ENCODE measurements at places on chromosomes 12 and 14.

- no peak for DNase-seq
These were observed 3.0 kb upstream of the PPP1CC start for GRCh38 chr12:110745542-110746284.

- no peak for DNase-seq
These were observed 71.1 kb upstream of the SOX5 start for GRCh38 chr12:24020397-24021163.

GRCh38 chr12:15752785-15753184, 36.4 kb downstream of the EPS8 start:
- DNase-seq: no peak

GRCh38 chr12:113744802-113745395, 221.2 kb downstream of the RBM19 start:
- DNase-seq: peak; percentile 89

DNA sequence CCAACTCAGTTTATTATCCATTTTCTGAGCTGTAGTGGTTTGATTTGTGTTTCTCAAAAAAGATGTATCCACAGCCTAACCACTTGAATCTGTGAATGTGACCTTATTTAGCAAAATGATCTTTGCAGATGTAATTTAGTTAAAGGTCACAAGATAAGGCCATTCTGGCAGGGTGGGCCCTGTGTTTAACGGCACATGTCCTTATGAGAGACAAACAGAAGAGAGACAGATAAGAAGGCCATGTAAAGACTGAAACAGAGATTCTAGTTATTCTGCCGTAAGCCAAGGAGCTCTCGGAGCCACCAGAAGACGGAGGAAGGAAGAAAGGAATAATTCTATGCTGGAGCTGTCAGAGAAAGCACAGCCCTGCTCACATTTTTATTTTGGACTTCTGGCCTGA, 374.2 kb downstream of the PRKD1 start:
- peak; percentile 2 for DNase-seq

- no peak for DNase-seq
These were observed 25.3 kb downstream of the PHLDA1 start for GRCh38 chr12:76006028-76006925.

DNA sequence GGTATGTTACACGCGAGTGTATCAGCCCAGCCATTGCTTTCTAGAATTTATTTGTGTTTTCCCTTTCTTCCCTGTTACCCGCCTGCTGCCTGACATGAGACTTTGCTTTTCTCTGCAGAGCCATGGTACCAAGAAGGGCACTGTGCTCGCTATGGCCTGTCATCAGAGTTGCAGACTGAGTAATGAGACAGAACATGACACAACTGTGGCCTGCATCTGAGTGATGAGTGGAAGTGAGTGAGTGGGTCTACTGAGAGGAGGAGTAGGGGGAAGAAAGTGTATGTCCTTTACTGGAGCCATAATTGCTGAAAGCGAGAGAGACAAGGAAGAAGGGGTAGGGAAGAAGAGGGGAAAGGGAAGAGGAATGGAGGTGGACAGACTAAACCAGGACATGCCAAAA, 2.9 kb downstream of the RILPL1 start:
- no peak for DNase-seq

GRCh38 chr14:55762595-55763232, 182.7 kb downstream of the KTN1 start:
- DNase-seq: no peak

DNA sequence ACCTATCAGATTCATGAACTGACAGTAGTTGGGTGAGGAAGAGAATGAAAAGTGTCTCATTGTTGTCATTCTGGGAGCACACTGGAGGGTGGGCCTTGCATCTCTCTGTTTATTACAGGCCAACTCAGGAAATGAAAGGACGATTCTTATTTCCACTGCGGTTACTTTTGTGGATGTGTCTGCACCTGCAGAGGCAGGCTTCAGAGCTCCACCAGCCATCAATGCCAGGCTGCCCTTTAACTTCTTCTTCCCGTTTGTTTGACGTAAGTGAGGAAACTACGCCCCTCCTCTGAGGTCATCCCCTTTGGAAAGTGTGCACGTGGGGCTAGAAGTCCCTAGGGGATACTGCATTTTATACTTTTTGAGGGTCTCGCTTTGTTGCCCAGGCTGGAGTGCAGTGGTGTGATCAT, 33.7 kb downstream of the TCTN1 start:
- no peak for DNase-seq

DNA sequence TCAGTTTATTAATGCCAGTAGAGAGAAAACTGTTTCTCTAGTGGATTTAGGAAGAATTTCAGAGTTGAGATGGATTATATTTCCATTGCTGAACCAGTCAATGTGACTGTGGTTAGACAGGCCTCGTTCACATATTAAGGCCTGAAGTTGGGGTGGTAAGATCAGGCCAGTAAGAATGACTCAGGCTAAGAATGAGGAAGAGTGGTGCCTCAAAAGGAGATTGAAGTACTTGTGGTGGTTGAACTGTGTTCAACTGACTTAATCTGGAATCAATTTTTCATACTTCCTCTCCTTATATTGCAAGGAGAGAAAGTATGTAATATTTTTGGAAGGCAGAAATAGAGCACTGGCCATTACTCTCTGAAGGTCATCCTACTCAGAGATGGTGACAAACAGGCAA, 37.8 kb upstream of the ATF7IP start:
- DNase-seq: peak; percentile 87

DNA sequence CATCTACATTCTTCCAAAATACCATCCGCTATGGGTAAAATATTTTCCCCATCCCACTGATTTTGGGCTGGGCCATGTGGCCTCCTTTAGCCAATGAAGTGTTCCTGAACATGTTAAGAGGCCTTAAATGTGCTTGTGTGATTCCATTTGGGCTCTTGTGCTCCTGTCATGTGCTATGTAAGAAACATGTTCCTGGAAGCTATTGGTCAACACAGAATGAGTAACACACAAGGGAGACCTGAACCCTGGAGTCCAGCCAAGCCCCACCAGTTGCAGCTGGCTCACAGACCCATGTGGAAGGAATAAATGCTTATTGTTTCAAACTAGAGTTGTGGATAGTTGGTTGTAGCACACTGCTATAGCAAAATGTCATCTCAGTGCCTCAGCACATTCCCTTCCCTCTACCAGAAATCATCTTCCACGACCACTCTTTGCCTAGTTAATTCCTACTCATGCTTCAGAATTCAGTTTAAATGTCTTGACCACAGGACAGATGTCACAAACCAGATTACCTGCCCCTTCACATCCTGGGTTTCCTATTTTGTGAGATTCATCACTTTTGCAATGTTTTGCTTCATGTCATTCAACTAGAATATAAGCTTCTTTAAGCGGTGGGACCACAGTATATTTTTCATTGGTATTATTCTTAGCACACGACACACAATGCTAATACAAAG, 217.3 kb upstream of the EEA1 start:
- peak; percentile 40 for DNase-seq

GRCh38 chr12:60101715-60102114, 505.9 kb downstream of the SLC16A7 start:
- no peak for DNase-seq

- DNase-seq: no peak
These were observed 59.3 kb downstream of the IFNG start for GRCh38 chr12:68100241-68100640.

DNA sequence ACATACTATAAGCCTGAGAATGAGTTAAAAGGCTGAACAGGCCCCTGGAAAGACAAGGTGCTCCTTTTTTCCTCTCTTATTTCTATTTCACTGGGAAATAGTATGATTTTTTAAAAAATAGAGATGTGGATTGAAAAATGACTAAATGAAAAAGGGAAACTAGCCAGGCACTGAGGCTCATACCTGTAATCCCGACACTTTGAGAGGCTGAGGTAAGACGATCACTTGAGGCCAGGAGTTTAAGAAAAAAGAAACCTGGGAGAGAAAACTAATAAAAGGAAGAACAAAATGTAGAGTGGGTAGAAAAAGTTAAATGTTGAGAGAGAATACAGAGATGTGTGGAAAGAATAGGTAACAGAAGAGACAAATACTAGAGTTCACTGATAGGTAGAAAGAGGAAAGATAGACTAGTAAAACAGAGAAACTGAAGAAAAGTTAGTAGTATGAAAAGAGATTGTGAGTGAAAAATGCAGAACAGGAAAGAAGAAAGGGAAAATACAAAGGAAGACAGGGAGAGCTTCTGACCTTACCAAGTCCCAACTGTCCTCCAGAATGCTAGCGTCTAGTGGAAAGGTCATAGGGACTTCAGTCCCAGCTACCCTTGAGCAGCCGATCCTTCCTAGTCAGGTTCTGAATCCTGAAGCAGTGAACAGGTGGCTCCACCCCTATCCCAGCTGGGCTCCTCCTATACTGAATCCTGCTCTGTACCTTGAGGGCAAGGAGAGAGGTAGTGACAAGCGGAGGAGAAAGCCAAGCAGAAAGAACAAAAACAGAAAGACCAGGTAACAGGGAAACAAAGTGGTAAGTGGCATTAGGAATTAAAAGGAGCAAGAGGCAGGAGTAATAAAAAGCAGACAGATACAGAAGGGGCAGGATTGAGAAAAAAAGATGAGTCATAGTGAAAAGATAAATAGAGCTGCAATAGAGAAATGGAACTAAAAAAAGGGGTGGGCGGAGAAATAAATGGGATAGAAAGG, 7.3 kb downstream of the TMEM116 start:
- peak; percentile 74 for DNase-seq

DNA sequence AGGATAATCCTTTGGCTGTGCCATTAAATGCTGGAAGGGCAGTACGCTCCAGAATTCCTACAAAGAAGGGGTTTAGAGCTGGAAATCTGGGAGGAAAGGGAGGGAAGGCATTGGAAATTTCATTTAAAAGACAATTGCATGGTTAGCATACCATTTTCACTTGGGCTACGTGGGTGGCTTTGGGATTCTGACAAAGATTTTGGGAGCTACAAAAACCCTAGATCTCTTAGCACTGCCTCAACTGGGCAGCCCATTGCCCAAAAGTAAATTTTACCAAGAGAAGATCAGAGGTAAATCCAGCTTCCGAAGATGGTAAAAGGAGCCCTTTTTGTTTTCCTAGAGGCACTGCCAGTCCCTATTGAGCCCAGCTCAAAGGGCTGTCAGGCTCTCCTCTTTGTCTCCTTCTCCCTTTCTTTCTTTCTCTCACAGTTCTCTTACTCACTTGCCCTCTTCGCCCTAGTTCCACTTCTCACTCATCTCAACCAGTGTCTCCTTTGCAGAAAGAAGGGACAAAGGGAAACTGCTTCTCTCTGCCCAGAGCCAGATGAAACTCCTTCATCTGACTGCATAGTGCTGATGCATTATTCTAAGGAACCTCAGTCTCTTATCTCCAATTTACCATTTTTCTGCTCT, 125.4 kb upstream of the PLEKHA5 start:
- DNase-seq: no peak

DNA sequence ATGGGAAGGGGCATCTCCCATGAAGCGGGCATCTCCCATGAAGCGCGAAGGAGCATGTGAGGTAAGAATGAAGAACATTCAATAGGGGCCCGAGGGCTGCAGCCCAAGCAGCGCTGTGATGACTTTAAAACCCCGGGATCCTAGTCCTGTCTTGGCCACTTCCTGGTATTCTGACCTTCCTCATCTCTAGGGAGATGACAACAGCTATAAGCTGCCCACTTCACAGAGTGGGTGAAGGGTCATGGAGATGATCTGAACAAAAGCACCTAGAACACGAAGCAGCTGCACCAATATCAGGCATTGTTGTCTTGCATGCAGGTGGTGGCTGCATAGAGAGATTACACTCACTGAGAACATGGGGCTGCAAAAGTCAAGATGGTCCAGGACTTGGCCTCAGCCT, 64.5 kb downstream of the SPTB start:
- DNase-seq: no peak

DNA sequence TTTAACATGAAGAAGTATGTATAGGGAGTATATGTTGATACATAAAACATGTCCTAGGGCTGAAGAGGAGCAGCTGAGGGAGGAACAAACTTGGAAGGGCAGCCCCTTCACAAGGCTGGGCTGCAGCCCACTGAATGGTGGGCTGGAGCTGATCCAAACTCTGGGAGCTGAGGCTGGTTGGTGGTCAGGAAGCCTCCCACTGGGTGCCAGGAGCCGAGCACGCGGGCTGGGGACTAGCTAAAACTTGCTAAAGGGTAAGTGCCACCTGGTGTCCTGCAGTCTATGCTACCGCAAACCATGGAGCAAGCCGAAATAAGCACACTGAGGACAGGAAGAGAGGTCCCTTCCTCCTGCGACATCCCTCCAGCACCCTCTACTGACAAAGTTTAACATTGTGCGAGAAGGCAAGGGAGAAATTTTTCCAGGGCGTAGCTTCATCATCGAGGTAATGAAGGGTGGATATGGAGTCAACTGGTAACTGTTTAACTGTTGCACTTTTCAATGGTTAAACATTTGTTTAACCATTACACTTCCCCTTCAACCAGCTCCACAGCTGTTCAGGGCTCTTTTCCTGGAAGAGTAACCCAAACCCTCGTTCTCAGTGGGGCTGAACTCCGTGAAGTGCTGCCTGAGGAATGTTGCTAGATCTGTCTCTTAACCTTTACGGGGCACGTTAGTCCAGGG, 42.2 kb downstream of the EGLN3 start:
- no peak for DNase-seq

- DNase-seq: no peak
These were observed 28.2 kb downstream of the FOXA1 start for GRCh38 chr14:37566811-37567371.

DNA sequence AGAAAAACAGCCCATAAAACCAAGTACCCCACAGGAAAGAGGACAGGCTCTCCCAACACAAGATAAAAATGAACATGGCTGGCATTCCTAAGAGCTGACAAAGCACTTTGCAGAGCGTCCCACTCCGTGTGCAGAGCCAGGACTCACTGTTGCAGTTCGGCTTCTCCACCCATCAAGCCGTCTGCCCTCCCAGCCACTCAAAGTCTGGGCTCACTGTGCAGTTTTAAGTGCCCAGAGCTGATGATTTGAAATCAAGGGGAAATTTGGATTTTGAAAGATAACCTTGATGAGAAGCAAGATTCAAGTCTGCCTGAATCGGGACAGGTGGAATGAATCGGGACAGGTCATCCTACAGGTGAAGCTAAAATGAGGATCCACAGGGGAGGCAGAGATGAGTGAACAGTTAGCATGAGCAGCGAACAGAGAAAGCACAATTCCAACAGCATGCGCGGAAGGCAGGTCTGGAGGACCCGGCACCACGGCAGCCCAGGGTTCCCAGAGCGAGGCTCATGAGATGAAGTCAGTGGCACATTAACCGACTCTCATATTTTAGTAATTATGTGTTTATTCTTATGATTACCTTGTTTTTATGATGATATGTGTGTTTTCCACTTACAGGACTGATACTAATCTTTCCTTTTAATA, 39.8 kb upstream of the GPR68 start:
- no peak for DNase-seq

All from OCI-M1 (cell line).